ENCODE measurements at places on chromosomes 3 and 15. TPM values are rescaled to one million over a fixed set of nuclear protein-coding genes. Genes with fewer than 3 reads are reported as not detected.

The IL12A gene
- polyA plus RNA-seq = 2.6 TPM

The CPNE9 gene
- 6.1 TPM for polyA plus RNA-seq

The C3orf85 gene
- 0.21 TPM for polyA plus RNA-seq

The PARP9 gene
- polyA plus RNA-seq = 14.1 TPM

The CLDN1 gene
- polyA plus RNA-seq = 5.3 TPM

The EPHB3 gene
- polyA plus RNA-seq = 35.2 TPM

The TGFBR2 gene
- polyA plus RNA-seq = 36.6 TPM

The SST gene
- polyA plus RNA-seq = 306 TPM

The TRIP4 gene
- 28.3 TPM for polyA plus RNA-seq

The EFHB gene
- 6.9 TPM for polyA plus RNA-seq

The LRRIQ4 gene
- polyA plus RNA-seq = 0.19 TPM

The MEIS2 gene
- polyA plus RNA-seq = 80.1 TPM

The GOLGA6L25 gene
- not detected for polyA plus RNA-seq

The ABI3BP gene
- polyA plus RNA-seq = 35.2 TPM

The GFM1 gene
- polyA plus RNA-seq = 42.7 TPM

The KLF15 gene
- 26.3 TPM for polyA plus RNA-seq

The FGD5 gene
- 12.0 TPM for polyA plus RNA-seq

The MTHFS gene
- 19.3 TPM for polyA plus RNA-seq

The EID1 gene
- 413 TPM for polyA plus RNA-seq

Data from spinal cord (tissue), 10 donors.